SIG-M5 (cell line): ENCODE measurements at places on chromosomes 3 and 15.

GRCh38 chr15:59532770-59533379 lies 78.7 kb upstream of the GCNT3 start:
- DNase-seq = no peak

DNA sequence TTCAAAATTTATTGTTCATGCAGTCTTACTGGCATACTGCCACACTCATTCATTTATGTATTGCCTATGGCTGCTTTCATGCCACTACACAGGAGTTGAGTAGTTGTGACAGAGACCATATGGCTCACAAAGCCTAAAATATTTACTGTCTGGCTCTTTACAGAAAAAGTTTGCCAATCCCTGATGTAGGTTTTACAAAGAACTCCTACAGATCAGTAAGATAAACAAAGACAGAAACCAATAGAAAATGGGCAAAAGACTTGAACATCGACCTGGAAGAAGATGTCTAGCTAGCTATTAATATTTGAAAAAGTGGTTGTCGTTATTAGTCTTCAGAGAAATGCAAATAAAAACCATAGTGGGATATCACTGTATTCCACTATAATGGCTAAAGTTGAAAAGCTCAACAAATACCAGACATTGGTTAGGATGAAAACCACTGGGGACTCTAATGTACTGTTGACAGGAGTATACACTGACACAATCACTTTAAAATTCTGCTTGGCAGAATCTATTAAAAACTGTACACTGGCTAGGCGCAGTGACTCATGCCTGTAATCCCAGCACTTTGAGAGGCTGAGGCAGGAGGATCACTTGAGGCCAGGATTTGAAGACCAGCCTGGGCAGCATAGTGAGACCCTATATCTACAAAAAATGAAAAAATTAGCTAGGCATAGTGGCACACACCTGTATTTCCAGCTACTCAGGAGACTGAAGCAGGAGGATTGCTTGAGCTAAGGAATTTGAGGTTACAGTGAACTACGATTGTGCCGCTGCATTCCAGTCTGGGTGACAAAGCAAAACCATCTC lies 87.7 kb downstream of the NEO1 start:
- DNase-seq = no peak

GRCh38 chr3:62007036-62007435 lies 366.3 kb downstream of the FEZF2 start:
- DNase-seq = no peak

- DNase-seq = no peak
These were observed 23.5 kb downstream of the B3GALNT1 start for GRCh38 chr3:161081633-161082032.

DNA sequence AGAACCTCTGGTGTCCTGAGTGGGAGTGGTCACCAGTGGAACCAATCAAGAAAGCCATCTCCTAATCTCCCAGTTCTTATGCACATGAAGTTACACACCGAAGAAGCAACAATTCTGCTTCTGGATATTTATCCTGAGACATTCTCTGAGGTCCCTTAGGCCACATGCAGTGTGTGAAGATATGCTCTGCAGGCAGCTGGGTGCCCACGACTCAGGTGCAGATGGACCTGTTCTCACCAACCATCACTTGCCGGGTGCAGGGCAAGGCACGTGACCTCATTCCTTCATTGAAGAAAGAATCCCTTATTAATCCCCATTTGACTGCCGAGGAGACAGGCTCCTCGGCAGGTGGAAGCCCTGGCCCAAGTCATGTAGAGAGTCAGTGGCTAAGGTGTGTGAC lies 79.8 kb downstream of the WNT7A start:
- DNase-seq = no peak

DNA sequence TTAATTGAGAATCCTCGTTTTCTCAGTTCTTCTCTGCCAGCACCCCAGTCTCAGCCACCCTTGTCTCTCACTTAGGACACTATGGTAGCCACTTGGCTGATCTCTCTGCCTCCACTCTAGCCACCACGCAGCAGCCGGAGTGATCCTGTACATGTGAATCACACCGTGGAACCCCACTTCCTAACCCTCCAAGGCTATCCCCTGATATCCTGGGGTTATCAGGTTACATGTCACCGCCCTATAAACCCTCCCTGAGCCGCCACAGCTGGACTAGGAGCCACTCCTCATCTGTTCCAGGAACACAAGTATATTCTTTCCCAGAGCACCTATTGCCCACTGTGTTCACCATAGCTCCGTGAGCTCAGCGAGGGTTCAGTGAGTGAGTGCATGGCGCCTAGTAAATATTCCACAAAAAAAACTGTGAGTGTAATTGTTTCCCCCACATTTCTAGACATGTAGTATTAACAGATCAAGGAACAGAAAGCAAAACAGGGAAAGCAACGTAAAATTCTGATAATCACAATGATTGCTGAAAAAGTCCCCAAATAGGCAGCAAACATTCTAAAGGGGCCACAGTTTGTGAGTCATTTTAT lies 661 bp upstream of the PARP14 start:
- no peak for DNase-seq
